ENCODE measurements at places on chromosomes 7 and 10. TPM values are rescaled to one million over a fixed set of nuclear protein-coding genes. Genes with fewer than 3 reads are reported as not detected.
A peak's percentile ranks its signal among the peaks of the same experiment; 100 is the strongest.

GRCh38 chr10:33134011-33134751 lies 176.2 kb upstream of the ITGB1 start:
- no peak for DNase-seq

GRCh38 chr7:140966561-140967233 lies 42.0 kb upstream of the BRAF start:
- DNase-seq, result no peak

GRCh38 chr7:157662981-157663716 lies 326.3 kb downstream of the DNAJB6 start:
- DNase-seq, result no peak

The ATXN7L1 gene
- polyA plus RNA-seq, result 2.4 TPM

GRCh38 chr7:87833130-87833529 lies 43.0 kb downstream of the SLC25A40 start:
- no peak for DNase-seq

The MYOZ1 gene
- polyA plus RNA-seq, result 72.6 TPM

The TMEM184A gene
- 0.38 TPM for polyA plus RNA-seq

GRCh38 chr7:108503112-108504026 lies 22.6 kb downstream of the PNPLA8 start:
- no peak for DNase-seq

DNA sequence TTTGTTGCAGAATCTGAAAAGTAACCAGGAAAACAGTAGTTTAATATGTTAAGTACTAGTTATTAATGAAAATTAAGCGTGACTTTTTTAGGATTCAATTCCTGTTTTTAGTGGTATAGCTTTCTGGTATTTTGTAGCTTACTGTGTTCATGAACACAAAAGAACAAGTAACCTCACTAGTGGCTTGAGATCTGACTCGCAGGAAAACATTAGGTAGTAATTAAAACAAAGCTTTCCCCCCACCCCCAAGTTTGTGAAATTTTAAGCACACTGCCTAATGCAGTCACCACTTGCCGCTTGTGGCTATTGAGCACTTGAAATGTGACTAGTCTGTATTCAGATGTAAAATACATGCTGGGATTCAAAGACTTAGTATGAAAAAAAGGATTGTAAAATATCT lies 102.5 kb upstream of the RPA3 start:
- no peak for DNase-seq

- DNase-seq, result peak; percentile 40
Measured at GRCh38 chr10:776772-777171, 87.3 kb upstream of the DIP2C start.

The EPO gene
- polyA plus RNA-seq, result not detected

The ARMS2 gene
- not detected for polyA plus RNA-seq

DNA sequence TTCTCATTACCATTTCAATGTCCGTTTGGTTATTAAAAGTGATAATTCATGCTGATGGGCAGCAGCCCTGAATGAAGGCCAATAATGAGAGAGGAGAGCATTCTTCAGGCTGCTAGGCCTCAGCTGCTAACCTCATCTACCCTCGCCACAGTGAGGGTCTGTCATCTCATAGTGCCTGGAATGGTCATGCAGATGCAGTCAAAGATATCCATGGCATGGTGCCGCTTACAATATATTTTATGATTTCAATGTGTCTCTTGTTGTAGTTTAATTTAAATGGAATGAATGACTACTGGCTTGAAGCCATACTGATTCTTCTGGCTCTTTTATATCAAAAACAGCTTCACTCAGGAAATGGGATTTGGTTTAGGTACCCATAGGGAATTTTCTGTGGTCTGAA lies 126.9 kb downstream of the SLC16A9 start:
- no peak for DNase-seq

- no peak for DNase-seq
Measured at GRCh38 chr7:54330216-54330800, 211.9 kb upstream of the VSTM2A start.

The R3HCC1L gene
- 4.6 TPM for polyA plus RNA-seq

The LIPM gene
- not detected for polyA plus RNA-seq

The ASAH2B gene
- polyA plus RNA-seq, result 2.2 TPM

DNA sequence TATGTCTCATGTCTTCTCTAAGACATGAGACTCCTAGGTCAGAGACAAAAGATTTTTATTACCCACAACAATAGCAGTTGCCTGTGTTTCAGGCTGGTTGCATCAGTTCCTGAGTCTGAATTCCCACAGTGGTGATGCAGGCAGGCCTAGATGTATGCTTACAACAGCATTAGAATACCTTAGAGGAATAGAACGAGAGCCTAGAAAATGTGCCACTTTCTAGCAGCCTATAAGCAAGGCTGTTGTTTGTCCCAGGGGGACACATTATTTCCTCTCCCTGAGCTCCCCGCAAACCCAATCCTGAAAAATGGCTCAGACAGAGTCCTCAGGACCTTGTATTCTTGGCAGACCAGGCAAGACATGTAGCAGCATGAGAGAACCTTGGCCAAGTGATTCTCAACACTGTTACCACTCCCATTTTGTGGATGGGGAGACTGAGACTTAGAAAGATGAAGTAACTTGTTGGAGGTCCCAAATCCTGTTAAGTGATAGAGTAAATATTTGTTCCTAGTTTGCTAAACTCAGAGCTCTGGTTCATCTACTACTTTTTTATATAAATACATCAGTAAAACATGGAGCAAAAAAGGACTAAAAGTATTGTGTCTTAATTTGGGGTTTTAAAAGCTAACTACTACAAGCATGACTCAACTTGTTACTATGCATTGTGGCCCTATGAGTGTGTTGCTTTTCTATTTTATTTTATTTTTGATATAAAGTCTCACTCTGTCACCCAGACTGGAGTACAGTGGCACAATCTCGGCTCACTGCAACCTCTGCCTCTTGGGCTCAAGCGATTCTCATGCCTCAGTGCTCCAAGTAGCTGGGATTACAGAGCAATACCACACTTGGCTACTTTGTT lies 14.2 kb downstream of the VTI1A start:
- DNase-seq, result no peak

DNA sequence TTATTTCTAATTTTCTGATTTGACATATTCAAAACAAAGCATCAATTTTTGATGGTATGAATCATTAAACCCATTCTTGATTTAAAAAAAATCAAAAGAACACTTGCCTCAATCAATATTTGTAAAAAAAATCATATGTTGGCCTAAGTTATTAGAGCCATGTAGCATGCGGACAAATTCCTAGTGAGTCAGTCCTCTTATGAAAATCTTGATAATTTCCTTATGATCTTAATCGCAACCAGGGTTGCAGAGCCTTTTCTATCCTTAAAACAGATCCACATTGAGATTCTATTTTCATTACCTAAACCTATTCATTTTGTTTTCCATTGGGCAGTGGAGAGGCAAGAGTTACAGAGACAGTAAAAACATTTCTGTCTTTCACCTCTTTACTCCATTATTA lies 203.2 kb downstream of the ARL4A start:
- DNase-seq, result no peak

The MAT1A gene
- polyA plus RNA-seq, result 0.11 TPM

DNA sequence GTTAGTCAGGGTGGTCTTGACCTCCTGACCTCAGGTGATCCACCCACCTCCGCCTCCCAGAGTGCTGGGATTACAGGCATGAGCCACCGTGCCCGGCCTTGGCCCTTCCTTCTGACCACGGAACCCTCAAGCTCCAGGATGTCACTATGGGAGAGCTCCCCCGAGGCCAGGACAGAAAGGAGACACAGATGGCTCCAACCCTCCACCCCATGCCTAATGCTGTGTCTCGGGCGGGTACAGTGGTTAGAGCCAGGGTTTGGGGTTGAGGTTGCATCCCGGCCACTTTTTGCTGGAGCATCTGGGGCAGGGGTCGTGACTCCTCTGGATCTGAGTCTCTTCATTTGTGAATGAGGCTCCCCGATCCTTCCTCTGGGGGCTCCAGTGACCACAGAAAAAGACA lies 8.1 kb downstream of the MYL10 start:
- peak; percentile 8 for DNase-seq

The PFKP gene
- polyA plus RNA-seq, result 86.8 TPM

DNA sequence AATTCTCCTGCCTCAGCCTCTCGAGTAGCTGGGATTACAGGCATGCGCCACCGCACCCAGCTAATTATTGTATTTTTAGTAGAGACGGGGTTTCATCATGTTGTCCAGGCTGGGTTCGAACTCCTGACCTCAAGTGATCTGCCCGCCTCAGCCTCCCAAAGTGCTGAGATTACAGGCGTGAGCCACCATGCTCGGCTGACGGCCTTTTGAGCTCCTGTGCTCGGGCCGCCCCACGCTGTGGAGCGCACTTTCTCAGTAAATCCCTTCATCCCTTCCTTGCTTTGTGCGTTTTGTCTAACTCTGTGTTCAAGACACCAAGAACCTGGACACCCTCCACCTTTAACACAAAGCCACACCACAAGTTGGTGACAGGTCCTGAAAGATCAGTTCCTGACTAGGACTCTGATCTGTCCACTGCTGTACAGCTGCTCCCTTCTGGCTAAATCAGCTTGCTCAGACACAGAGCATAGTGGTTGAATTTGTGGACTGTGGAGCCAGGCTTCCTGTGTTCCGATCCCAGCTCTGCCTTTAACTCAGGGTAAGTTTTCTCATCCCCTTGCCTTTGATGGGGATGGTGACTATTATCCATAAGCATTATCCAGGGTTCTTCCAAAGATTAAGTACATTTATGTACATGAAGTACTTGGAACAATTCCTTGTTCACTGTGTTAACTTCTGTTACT lies 20.1 kb downstream of the CHST3 start:
- peak; percentile 10 for DNase-seq

The PAPSS2 gene
- polyA plus RNA-seq, result 5.0 TPM

The DRGX gene
- polyA plus RNA-seq, result not detected

Measured in right cardiac atrium (tissue), 5 donors.